ENCODE measurements at places on chromosomes 5 and 9. TPM values are rescaled to one million over a fixed set of nuclear protein-coding genes. Genes with fewer than 3 reads are reported as not detected.

The FBP1 gene
- total RNA-seq = 7.5 TPM

The HEMGN gene
- not detected for total RNA-seq

The NFIB gene
- total RNA-seq = 5.0 TPM

The TLN1 gene
- total RNA-seq = 106 TPM

The SLC23A1 gene
- not detected for total RNA-seq

The DMRT2 gene
- total RNA-seq = not detected

The NEURL1B gene
- total RNA-seq = 4.7 TPM

The GPRIN1 gene
- total RNA-seq = 14.2 TPM

The PLCXD3 gene
- total RNA-seq = 0.38 TPM

The GFRA3 gene
- total RNA-seq = 1.0 TPM

The MBLAC2 gene
- 4.5 TPM for total RNA-seq

The DRD1 gene
- 0.10 TPM for total RNA-seq

The CLIC3 gene
- not detected for total RNA-seq

The LYSMD3 gene
- 7.0 TPM for total RNA-seq

The TMEFF1 gene
- 36.9 TPM for total RNA-seq

The MRPS2 gene
- total RNA-seq = 121 TPM

The SHISAL2B gene
- 15.4 TPM for total RNA-seq

Measured in H7 (cell line).